ENCODE measurements at places on chromosomes 13 and 19.

DNA sequence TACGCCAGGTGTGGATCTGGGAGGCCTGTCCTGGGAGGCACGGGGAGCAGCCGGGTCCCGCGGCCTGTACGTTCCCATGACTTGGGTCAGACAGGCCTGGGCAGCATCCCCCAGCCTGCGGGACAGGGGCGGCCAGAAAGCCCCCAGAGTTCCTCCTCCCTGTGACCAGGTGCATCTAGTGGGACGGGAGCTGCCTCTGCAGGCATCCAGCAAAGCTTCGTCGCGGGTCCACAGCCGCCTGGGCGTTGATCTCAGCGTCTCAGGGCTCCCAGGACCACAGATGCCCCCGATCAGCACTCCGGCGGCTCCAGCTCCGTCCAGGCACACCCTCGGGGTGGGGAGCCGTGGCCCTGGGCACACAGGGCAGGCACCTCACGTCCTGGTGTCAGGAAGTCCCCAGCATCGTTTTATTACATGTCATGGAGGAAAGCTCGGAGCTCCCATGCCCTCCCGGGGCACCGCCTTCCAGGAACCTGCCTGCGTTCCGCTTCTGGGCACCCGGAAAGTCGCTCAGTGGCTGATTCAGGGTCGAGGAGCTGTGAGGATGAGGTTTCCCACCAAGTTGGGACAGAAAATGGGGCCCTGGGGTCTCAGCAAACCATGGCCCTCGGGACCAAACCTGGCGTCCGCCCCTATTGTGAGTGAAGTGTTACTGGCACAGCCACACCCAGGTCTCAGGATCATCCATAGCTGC is 1.5 kb upstream of the GZMM start:
- no peak for DNase-seq

DNA sequence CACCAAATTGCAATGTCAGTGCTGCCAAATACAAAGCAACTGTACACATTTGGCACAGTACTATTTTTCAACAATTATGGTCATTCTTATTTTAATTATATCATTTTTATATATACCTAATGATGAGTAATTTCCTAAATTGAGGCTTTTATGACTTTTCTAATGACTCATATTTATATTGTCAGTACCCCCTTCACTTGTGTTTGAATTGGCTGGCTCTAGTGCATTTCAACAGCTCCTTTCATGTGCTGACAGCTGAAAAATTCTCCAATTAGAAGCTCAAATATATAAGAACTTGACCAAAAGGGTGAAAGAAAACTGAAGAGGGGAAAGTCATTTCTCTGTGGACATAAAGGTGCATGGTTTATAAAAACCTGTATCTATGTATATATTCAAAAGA is 263.3 kb downstream of the SLITRK1 start:
- peak; percentile 7 for DNase-seq

GRCh38 chr19:4369109-4369887 is 25.9 kb downstream of the MPND start:
- peak; percentile 30 for DNase-seq

- DNase-seq, result no peak
Measured at GRCh38 chr13:51311957-51312520, 27.5 kb upstream of the SERPINE3 start.

- DNase-seq, result no peak
Measured at GRCh38 chr13:54287062-54287764, 1258.6 kb downstream of the OLFM4 start.

GRCh38 chr13:91946498-91947070 is 548.2 kb downstream of the GPC5 start:
- DNase-seq, result no peak

DNA sequence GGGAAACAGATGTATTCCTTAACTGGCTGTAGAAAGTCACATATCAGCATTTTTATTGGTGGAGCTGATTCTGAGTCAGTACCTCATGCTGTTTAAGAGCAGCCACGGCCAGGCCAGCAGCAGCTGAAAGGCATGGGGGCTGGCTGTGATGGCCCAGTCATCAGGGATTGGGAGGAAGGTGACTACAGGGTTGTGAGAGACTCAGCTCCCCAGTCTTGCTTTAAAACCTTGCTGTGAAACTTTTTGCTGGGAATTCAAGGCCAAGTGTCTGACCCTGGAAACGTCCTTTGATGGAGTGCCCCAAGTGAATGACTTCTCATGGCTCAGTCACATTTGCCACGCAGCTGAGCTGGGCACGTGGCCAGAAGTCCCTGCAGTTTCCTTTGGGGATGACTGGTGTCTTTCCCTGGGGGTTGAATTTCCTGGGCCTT is 39.1 kb upstream of the RNF113B start:
- peak; percentile 89 for DNase-seq

DNA sequence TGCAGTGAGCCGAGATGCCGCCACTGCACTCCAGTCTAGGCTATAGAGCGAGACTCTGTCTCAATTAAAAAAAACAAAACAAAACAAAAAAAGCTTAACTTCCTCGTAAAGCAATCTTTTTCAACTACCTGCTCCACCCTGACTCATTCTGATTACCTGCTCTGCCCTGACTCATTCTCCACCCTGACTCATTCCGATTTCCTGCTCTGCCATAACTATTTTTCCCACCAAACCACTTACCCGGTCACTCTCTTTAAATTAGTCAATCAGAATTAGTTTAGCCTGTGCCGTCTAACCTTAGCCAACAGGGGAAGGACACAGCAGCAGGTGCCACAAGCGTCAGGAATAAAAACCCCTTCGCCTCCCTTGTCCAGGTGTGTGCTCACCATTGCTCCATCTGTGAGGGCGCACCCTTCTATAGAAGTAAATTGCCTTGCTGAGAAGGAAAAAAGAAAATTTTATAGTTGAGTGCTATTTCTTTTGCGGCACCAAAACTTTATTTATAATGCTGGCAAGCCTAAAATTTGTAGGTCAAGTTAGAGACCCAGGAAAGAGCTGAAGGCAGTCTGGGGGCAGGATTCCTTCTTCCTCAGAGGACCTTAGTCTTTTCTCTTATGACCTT is 1.7 kb upstream of the IFT88 start:
- DNase-seq, result no peak

- peak; percentile 57 for DNase-seq
Measured at GRCh38 chr13:38582133-38582532, 104.7 kb upstream of the FREM2 start.

DNA sequence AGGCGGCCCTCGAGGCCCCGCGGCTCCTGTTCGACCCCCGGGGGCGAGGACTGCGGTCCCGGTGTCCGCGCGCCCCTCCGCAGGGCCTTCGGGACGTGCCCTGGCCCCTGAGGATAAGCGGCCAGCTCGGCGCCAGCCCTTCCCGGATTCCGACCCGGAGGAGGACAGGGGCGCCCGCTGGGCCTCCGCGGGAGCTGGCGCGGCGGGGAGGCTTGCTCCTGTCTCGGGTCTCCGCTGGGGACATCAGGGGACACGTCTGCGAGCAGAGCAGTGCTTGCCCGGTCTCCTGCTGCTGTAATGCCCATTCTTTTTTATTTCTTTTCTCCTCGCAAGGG is 829 bp downstream of the B3GLCT start:
- peak; percentile 43 for DNase-seq

GRCh38 chr13:32195713-32196112 is 119.5 kb downstream of the ZAR1L start:
- DNase-seq, result no peak

- no peak for DNase-seq
Measured at GRCh38 chr13:97411984-97412383, 22.0 kb upstream of the RAP2A start.

DNA sequence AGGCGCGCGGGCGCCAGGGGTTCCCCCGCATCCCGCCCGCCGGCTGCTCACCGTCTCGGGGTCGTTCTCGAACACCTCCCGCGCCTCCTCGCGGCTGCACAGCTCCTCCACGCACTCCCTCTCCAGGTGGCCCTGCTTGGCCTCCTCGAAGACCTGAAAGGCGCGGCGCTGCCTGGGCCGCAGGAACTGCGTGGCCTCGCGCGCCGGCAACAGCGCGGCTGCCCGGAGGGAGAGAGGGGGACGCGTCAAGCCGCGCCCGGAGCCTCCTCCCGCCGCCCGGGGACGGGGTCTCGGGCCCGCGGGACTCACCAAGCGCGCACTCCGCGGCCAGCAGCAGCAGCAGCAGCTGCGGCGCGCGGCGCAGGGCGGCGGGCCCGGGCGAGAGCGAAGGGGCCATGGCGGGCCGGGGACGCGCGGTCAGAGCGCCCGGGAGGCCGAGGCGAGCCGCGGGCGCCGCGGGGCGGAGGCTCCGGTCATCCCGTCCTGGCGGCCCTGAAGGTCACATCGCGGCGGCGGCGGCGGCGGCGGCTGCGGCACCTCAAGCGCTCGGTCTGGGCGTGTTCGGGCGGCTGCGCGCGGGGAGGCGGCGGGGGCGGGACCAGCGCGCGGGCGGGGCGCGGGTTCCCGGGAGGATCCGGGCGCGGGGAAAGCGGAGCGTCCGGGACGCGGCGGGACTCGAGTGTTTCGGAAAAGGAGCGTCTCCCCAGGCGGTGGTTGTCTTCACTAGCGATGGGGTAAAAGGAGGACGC is at the start of gene GAS6:
Gene GAS6 (minus strand): TSS at position 553 of the 749 bp plus-strand sequence. CDS start 156 bp downstream, at position 397.
- DNase-seq, result peak; percentile 39

GRCh38 chr13:52924289-52925148 is 76.1 kb upstream of the PCDH8 start:
- DNase-seq, result no peak

GRCh38 chr19:33390101-33390907 is 16.8 kb downstream of the CEBPG start:
- DNase-seq, result peak; percentile 20

DNA sequence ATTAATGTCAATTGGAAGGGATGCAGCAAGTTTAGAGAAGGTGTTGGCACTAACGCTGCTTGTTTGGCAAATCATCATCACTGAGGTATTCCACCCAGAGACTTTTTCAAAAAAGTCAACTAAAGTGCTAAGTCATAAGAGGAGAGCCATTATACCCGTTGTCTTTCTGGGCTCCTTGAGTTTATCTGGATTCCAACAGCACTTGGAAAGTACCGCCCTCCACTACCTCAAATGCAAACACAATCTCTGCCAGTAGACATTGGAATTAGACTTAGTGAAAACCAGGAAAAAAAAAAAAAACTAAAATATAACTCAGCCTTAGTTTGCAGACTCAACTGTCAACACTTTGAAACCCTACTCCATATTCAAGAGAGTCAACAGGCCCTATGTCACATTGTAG is 266.0 kb downstream of the ITGBL1 start:
- no peak for DNase-seq

- no peak for DNase-seq
Measured at GRCh38 chr19:55149078-55150003, at the start of gene TNNT1. TSS of gene TNNT1 (minus strand) at chr19:55149206. CDS start at chr19:55147157, 2,049 bp downstream.

DNA sequence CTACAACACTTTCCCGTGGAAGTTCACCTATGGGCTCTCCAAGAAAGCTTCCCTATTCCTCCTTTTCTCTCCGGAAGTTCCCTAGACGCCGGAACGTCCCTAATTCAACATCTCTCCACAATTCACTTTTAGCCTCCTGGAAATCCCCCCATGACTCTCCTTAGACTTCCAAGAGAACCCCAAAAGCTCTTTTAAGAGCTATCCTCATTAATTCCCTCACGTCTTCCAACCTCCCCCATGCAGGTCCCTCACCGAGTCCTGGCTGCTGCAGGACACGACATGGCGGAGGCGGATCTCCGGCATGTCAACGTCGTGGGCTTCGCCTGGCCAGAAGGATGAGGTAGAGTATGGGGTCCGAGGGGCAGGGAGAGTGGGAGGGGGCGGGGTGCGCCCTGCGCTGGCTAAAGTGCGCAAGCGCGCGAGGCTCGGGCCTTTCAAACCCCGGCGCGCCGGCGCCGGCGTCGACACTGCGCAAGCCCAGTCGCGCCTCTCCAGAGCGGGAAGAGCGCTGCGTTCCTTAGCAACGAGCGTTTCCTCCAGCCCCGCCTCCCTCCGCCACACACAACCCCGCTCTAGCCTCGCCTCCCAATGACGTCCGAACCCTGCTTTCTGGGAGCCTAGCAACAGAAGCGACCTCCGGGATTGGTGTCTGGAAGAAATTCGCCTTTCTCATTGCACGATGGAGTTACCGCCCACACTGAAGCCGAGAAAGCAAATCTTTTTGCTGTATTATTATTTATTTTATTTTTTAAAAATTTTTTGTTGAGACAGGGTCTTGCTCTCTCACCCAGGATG is at the start of the genes PINLYP and XRCC1:
Gene PINLYP (plus strand): TSS at position 646 of the 795 bp plus-strand sequence. CDS start 1,391 bp downstream, outside the sequence.
Gene XRCC1 (minus strand): TSS at position 372 of the 795 bp plus-strand sequence. CDS start 69 bp downstream, at position 303.
- peak; percentile 99 for DNase-seq

- DNase-seq, result no peak
Measured at GRCh38 chr13:51534041-51534817, 50.0 kb upstream of the WDFY2 start.

DNA sequence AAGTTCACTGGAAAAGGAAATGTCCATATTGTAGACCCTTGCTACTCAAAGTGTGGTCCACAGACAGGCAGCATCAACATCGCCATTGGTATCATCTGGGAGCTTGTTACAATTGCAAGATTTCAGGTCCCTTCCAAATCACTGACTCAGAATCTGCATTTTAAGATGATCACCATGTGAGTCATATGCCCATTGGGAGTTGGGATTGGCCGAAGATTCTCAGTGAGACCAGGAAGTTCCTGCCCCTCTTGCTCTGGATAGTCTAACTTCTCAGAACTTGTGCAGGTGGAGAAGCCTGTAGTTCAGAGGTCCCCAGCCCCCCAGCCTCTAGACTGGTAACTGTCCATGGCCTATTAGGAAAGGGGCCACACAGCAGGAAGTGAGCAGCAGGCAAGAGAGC is 48.9 kb upstream of the URAD start:
- DNase-seq, result peak; percentile 62

DNA sequence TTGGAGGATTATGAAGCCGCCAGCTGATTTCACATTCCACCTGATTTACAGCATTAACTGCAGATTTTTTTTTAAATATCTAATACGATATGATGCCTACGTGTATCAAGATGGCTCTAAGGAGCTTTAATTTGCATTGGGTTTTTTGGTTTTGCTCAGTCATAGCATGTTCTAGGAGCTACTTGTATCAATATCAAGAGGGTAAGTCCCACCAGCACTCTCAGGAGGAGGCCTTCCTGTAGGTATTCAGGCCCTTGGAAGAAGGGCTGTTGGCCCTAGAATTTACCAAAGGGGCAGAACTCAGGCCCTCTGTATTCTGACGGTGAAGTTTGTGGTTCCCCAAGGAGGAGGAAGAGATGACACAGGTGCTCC is 97.2 kb upstream of the IPO5 start:
- no peak for DNase-seq

- DNase-seq, result peak; percentile 11
Measured at GRCh38 chr19:6828698-6829633, 56.5 kb downstream of the VAV1 start.

DNA sequence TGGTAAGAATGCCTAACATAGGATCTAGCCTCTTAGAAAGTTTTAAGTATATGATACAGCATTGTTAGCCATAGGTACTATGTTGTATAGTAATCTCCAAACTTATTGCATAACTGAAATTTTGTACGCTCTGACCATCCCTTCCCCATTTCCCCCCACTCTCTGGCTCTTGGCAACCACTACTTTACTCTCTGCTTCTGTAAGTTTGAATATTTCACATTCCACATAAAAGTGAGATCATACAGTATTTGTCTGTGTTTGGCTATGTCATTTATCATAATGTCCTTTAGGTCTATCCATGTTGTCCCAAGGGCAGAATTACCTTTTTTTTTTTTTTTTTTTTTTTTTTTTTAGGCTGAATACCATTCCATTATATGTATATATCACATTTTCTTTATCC is 396.9 kb downstream of the DLEU7 start:
- no peak for DNase-seq

GRCh38 chr13:21348488-21349120 is 110.5 kb downstream of the ZDHHC20 start:
- no peak for DNase-seq
